ENCODE measurements at places on chromosomes 2 and 18. TPM values are rescaled to one million over a fixed set of nuclear protein-coding genes. Genes with fewer than 3 reads are reported as not detected.

The FAM228B gene
- total RNA-seq = 6.6 TPM

The TFPI gene
- total RNA-seq = 66.9 TPM

The FEV gene
- not detected for total RNA-seq

The RNF149 gene
- 89.7 TPM for total RNA-seq

The THUMPD2 gene
- total RNA-seq = 8.6 TPM

The PFN4 gene
- 0.62 TPM for total RNA-seq

The MYO5B gene
- under 0.01 TPM for total RNA-seq

The SH3BP4 gene
- 43.1 TPM for total RNA-seq

The IHH gene
- not detected for total RNA-seq

The DHRS9 gene
- total RNA-seq = not detected

The PCARE gene
- total RNA-seq = not detected
